ENCODE measurements at places on chromosomes 12 and 14.

- DNase-seq: no peak
These were observed 881 bp upstream of the PUS1 start for GRCh38 chr12:131928080-131928710.

DNA sequence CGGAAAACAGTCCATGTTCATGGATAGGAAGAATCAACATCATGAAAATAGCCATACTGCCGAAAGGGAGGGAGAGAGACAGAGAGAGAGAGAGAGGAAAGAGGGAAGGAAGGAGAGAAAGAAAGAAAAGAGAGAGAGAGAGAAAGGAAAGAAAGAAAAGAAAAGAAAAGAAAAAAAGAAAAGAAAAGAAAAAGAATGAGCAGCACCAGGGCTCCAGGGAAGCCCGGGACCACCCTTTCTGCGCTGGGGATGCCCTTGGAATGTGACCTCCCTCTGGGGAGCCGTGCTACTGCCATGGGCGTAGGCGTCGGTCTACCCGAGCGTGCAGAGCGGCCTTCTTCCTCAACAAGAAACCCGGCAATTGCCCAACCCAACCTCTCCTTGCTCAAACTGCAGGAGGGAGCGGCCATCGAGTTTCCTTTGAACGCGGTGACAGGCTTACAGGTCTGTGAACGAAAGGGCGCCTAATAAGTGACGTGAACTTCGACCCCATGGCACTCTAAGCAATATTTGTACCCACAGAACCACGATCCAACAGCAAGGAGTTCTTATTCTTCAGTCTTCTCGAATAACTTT is 16.9 kb downstream of the OR6S1 start:
- DNase-seq: no peak

DNA sequence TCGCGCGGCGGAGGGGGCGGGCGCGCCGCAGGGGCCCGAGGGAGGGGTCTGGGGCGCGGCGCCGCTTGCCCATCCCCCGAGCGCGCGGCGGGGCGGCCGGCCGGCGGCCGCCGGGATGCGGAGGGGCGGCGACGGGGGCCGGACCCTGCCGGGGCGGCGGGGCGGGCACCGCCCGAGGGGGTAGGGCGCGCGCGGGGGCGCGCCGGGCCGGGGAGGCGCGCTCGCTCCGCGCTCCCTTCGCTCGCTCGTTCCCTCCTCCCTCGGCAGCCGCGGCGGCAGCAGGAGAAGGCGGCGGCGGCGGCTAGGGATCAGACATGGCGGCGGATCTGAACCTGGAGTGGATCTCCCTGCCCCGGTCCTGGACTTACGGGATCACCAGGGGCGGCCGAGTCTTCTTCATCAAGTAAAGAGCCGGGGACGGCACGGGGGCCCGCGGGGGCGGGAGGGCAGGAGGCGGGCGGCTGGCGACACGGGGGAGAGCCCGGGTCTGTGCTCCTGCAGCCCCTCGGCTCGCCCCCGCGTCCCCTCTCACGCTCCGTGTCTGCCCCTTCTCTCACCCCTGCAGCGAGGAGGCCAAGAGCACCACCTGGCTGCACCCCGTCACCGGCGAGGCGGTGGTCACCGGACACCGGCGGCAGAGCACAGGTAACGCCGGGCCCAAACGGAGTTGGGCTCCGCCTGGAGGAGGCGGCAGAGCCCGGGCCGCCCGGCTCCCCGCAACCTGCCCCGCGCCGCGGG is at the start of gene PLEKHA5:
PLEKHA5 (plus strand) TSS at position 248 of the 738 bp plus-strand sequence; CDS start at position 315, 67 bp downstream.
- peak; percentile 66 for DNase-seq

- DNase-seq: no peak
These were observed 12.5 kb downstream of the VWF start for GRCh38 chr12:6112004-6112403.

GRCh38 chr14:77026166-77026929 is 2.2 kb downstream of the IRF2BPL start:
- DNase-seq: no peak

- DNase-seq: no peak
These were observed 8.6 kb downstream of the LGR5 start for GRCh38 chr12:71448150-71448581.

- DNase-seq: no peak
These were observed 93.5 kb upstream of the ETV6 start for GRCh38 chr12:11555743-11556625.

GRCh38 chr14:61472801-61473376 is 151.5 kb downstream of the PRKCH start:
- DNase-seq: no peak

GRCh38 chr12:19744705-19745218 is 305.5 kb downstream of the AEBP2 start:
- no peak for DNase-seq

DNA sequence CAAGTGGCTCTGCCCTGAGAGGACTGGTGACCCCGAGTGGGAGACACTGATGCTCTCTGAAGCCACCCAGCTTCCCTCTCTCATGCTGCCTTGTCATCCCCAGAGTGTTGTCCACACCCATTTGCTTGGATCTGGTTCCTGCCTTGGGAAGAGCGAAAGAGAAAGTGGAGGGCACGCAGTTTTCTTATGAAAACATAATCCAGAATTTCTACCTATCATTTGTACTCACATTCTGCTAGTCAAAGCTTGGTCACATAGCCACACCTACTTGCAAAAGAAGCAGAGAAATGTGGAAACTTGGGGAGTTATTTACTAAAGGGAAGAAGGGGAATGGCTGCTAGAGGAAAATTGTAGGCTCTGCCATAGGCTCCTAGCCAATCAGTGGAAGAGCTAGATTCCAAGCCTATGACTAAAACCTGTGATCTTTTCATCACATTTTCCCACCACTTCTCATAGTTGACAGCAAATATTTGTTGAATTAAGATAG is 326.3 kb downstream of the ZFP36L1 start:
- DNase-seq: no peak

- DNase-seq: no peak
These were observed 27.0 kb downstream of the SERPINA3 start for GRCh38 chr14:94638961-94639817.

DNA sequence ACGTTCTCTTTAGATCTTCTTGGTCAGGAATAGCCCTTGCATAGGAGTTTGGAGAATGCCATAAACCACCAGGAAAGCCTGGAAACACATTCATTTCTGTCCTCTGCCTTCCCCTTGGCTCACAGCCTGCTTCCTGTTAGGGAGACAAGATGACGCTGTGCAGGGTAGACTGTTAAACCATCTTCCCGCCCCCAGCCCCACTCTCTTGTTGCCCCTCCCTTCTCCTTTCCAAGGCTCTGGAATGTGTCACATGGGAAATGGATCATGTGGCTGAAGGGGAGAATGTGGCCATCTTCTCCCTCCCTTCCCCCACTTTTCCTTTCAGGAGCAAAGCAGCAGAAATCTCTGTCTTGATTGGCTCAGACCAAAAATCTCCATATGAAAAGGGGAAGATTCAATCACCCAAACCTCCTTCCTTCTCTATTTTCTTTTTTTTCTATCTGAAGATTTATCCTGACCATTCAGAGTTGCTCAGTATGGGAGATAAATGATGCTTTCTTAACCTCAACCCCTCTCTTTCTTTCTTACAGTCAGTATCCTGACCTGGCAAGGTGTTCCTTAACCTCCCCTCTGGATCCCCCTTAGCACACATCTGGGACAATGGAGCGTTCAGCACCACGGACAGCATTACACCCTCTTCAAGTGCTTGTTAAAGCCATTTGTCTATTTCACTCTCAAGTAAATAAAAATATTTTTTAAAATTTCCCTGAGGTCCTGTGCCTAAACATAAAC is 11.4 kb downstream of the GPR19 start:
- peak; percentile 87 for DNase-seq

DNA sequence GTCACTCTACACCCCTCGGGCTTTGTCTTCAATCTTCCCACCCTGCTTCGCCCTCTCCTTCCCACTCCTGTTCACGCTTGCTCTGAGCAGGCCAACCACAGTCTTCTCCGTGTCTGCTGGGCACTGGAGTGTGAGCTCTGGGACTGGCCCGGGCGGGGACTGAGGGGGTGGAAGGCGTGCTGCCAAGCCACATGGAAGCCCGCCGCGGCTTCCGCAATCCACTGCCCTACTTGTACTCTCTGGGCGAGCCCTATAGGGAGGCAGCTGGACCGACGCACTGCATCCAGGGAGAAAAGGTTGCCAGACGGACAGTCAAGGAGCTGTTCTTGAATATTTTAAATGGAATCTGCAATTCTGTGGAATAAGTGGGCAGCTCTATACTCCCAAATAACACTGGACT is 24.8 kb downstream of the GOLGA3 start:
- DNase-seq: no peak

DNA sequence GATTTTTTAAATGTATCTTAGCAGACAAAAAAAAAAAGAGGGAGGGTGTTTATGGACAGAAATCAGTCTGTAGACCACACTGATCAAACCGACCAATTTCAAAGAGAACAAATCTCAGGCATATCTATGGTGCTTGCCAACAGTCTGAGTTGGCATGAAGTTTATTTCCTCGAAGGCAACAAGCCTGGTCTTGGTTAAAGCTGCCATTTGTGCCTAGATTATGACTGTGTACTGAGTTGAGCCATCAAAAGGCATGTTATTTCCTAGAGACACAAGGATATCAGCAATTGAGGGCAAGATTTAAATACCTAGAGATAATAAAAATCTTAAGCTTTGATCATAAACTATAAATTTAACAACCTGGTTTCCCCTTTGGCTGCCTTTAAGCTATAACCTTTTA is 119.2 kb downstream of the SLC2A13 start:
- DNase-seq: no peak

- DNase-seq: no peak
These were observed 99.6 kb downstream of the DENND5B start for GRCh38 chr12:31491241-31491794.

GRCh38 chr12:65099182-65099581 is 21.9 kb downstream of the WIF1 start:
- DNase-seq: no peak

- no peak for DNase-seq
These were observed 150.6 kb downstream of the NTF3 start for GRCh38 chr12:5582541-5582940.

DNA sequence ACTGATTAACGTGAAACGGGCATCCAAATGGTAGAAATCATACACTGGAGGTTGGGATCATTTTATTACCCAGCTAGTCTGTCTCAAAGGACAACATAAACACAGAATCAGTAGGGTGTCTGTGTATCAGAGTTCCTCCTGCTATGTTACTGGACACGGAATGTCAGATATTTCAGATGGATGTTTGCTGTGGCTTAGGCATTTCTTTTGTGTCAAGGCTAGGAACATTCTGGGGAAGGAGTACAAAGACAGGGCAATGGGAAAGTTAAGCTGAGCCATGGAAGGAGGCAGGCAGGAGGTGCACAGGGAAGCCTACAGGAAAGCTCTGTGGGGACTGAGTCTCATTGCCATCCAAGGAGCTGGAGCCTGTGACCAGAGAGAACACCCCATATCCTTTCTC is 254.6 kb downstream of the C12orf75 start:
- DNase-seq: no peak

GRCh38 chr12:14157088-14157747 is 175.8 kb upstream of the GRIN2B start:
- no peak for DNase-seq

- no peak for DNase-seq
These were observed 408.3 kb downstream of the EGLN3 start for GRCh38 chr14:33542338-33543287.

GRCh38 chr14:23365036-23365731 is at the start of gene EFS:
TSS of gene EFS (minus strand) at chr14:23365172. CDS start at chr14:23365025, 147 bp downstream.
- DNase-seq: peak; percentile 68

GRCh38 chr12:85273381-85274314 is 6.4 kb upstream of the ALX1 start:
- DNase-seq: no peak

GRCh38 chr14:21923820-21924219 is 250.2 kb upstream of the OR4E1 start:
- DNase-seq: no peak

- no peak for DNase-seq
These were observed 32.0 kb downstream of the PRKD1 start for GRCh38 chr14:29895591-29896083.

- DNase-seq: no peak
These were observed 104.1 kb downstream of the ANO2 start for GRCh38 chr12:5840944-5841343.

- no peak for DNase-seq
These were observed 75.8 kb downstream of the WIF1 start for GRCh38 chr12:65045269-65045668.

DNA sequence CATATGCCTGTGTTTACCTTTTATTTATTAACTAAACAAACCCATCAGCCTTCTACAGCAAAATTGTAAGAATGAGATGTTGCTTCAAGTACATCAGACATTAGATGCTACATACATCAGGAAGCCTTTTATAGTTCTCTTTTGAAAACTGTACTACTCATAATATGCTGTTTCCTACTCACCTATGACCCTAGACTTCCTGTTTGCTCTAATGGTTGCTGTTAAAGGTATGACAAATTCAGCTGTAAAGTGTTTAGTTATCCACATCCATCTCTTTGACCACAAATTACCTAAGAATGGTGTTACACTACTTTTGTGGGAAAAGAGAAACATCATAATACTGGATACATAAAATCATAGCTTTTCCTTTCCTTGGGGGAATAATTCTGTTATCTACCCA is 220.0 kb downstream of the RAD51B start:
- no peak for DNase-seq

DNA sequence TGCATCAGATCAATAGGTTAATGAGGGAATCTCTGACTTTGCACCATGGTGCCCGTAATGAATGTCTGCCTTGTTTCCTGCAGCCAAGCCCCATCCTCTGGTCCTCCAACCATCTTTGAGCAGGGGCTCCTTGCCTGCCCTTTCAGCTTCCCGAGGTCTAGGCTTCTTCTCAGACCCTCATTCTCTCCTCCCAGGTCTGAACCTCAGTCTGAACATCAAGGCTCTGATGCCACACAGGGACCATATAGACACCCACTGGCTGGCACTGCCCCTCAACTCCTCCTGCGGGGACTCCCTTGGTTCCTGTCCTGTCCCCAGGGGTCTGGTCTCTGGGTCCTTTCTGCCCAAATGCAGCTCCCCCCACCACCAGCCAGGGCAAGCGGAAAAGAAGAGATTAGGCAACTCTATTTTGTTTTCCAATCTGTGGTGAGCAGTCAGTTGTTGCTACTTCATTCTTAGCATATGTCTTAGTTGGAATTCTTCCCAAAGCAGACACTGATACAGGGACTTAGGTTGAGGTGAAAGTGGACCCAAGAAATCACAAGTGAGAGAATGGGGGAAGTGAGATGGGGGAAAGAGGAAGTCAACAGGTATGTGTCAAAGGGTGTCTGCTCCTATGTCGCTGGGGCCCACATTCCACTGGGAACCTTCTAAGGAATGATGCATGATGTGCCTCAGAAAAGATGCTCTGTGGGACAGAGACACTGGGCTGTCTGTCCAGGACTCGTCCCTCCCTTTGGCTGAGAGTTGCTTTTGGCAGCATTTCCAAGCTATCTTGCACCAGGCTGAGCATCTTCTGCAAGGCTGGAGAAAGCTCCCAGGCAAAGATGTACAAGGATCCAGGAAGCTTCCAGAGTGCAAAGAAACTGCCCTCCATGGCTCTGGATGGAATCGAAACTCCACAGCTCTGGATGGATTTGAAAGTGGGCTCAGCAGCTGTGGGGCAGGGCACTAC is 1096.5 kb upstream of the TMEM132C start:
- DNase-seq: no peak

GRCh38 chr12:116164250-116165035 is 113.0 kb downstream of the MED13L start:
- no peak for DNase-seq
